Tibial artery (tissue), 4 donors: ENCODE measurements at places on chromosomes 2 and 18.
A peak's percentile ranks its signal among the peaks of the same experiment; 100 is the strongest.

DNA sequence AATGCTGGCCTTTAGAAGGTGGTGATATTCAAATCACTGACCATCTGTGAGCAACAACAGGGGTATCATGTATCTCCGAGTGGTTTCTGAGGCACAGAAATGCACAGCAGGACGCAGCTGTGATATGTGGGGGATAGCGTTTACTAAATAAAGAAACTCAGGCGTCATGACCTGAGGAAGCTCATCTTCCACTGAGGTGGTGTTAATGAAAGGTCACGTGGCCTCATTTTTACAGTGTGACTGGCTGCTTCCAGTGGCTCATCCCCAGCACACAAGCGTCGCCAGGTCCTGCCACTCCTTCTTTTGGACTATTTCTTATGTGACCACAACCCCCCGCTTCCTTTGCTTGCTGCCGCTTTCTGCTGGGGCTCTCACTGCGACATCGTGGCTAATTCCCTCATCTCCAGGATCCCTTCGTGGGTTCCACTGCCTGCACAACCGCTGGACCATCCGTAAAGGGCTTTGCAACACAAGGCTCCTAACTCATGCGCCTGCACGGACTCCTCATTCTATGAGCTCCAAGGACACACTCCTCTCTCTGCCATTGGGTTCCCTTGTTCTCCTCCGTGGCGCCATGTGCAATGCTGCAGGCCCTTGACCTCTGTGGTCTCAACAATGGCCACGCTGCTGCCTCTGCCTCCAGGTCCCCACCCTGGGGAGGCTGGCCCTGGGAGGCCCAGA is 109.3 kb downstream of the MBP start:
- no peak for DNase-seq

- no peak for DNase-seq
Measured at GRCh38 chr2:108346827-108347226, 30.9 kb upstream of the SULT1C4 start.

- no peak for DNase-seq
Measured at GRCh38 chr2:8430628-8431027, 251.2 kb upstream of the ID2 start.

GRCh38 chr2:25316101-25316500 is 25.6 kb downstream of the DNMT3A start:
- peak; percentile 62 for DNase-seq

DNA sequence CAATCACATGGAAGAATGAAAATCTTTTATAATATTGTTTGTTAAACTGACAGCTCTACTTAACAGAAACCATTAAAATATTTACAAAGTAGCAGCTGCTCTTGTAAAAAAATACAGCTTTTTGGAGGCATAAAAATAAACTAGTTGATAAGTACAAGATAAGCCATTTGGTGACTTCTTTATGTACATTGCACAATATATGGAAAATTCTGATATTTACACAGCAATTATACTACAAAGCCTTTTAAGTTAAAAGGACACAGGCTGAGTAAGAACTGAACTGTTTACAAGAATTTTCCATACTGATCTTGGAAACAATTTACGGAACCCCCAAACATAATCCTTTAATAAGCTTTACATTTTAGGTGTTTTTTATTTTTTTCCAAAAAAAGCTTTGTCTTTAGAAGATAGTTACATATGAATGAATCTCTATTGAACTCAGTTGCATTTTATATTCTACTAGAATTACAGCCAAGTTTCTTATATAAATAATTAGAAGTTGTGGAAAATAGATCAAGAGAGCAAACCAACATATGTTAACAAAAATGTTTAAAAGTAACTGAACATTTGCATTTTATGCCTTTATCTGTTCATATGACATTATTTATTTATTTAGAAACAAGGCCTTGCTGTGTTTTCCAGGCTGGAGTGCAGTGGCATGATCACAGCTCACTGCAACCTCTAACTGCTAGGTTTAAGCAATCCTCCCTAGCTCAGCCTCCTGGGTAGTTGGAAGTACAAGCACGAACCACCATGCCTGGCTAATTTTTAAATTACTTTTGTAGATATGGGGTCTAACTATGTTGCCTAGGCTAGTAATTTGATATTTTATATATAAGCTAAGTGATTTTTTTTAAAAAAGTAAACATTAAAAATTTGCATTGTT is 142.5 kb downstream of the OTX1 start:
- no peak for DNase-seq

GRCh38 chr2:75600461-75601011 is 39.8 kb upstream of the EVA1A start:
- no peak for DNase-seq

- no peak for DNase-seq
Measured at GRCh38 chr2:132980304-132980703, 310.3 kb upstream of the LYPD1 start.

DNA sequence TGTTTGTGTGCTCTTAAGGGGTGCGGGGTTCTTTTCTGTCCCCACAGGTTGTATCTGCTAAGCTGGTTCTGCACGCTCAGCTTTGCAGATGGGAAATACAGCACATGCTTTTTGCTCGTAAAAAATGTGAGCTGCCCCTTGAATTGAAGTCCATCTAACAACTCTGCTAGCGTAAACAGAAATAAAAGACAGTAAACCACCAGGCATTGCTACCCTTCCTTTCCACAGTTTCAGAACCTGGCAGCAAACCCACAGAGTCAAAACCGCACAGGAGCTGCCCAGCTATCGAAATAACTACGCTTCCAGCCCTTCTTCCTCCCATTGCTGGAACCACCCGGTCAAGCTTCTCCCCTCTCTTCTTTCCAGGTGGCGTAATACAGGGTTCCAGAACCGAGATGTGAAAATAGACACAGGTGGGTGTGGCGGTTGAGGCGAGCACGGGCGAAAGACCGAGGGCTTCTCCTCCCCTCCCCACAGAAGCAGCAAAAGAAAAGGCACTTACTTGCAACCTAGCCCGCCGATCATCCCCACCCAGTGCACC is 479 bp downstream of the SCN9A start:
- DNase-seq, result no peak

- no peak for DNase-seq
Measured at GRCh38 chr18:12113999-12114646, 20.5 kb downstream of the ANKRD62 start.

DNA sequence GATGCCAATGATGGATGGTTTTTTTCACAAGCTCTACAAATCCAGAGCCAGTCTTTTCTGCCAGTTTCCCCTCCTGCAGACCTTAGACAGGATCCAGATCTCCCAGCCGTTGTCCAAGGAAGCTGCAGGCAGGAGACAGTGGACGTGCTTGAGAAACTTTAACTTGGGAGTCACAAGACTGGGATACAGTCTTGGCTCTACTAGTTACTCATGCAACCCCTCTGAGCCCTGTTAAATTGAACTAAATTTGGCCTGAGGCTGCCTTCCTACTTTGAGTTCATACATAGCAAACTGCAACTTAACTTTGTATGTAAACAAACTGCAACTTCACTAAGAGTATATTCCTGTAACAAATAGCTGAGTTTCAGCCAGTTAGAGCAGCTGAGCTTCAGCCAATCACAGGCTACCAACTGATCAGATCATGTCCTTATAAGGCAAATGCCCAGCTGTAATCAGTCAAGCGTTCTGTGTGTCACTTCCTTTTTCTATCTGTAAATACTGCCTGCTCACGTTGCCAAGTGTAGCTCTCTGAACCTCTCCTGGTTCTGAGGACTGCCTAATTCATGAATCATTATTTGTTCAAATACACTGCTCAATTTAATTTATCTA is 140.9 kb downstream of the CAPN13 start:
- DNase-seq, result no peak

DNA sequence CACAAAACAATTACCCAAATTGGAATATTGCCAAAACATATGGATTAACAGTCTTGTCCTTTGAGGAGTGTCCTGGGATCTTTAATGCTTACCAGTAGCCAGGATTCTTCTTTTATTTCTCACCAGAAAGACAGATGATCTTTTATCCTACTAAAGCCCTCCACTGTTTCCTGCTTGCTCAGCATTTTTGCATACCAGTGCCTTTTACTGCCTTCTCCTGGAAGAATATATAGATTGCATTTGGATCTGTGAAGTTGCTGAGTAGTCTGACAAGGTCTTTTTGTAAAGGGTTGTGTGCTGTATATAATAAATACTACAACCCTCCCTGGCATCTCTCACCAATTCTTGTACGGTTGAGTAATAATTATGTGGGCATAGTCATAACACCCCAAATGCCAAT is 652.2 kb downstream of the LRRTM4 start:
- no peak for DNase-seq

DNA sequence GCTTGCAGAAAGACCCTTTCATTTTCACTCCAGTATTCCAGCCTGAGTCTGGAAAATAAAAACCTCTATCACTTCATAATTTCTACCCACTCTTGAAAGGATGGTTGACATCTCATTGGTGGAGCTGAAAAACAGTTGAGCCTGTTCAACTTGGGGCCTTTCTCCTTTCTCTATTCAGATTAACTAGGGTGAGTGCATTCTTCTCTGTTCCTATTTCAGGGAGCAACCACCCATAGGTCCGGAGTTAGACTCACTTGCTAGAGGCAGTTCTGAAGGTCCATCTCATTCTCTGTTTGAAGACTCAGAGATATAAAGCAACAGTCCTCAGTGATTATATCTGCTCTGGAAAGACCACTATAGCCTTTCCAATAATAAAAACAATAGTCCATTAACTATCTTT is 167.9 kb upstream of the SPOPL start:
- DNase-seq, result no peak

DNA sequence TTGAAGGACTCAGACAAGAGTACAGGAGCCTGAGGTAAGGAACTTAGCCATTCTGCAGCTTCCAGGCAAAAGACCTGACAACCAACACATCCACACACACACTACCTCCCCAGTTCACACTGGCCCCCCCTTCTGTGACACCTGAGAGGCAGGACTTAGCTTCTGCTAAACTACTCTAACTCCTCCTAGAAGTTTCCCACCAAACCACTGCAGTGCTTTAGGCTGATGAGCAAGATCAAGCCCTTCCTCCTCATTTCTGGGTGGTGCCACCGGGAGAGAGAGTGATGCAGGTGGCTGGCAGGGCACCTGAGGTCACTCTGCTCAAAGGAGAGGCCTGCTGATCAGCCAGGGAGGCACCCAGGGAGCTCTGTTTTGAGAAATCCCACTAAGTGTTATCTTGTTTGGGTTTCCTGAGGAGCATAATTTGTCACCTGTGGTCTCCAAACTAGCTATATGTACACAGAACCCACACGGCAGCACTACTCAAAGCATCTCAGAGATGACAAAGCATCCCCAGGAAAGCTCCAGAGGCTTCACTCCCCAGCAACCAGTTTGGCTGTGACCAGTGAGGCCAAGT is 188.4 kb downstream of the MYO5B start:
- DNase-seq, result no peak

DNA sequence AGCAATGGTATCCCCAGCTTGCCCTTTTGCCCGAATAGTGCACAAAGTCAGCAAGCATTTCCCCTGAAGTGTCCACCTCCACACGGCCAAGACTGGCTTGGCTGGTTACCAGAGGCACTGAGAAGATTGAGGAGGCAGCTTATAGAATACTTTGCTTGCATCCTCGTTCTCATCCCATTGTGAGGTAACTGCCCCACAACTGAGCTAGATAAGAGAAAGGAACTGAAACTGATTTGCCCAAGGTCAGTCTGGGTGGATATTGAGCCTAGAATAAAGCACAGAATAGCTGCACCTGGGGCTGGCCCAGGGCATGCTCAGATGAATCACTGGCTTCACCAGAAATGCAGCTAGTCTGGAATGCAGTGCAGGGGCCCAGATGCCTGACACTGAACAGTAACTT is 32.7 kb upstream of the MAP4K3 start:
- DNase-seq, result no peak

- no peak for DNase-seq
Measured at GRCh38 chr2:102492006-102492405, 19.0 kb downstream of the SLC9A4 start.

- no peak for DNase-seq
Measured at GRCh38 chr2:173254659-173255058, 100.0 kb upstream of the CDCA7 start.

DNA sequence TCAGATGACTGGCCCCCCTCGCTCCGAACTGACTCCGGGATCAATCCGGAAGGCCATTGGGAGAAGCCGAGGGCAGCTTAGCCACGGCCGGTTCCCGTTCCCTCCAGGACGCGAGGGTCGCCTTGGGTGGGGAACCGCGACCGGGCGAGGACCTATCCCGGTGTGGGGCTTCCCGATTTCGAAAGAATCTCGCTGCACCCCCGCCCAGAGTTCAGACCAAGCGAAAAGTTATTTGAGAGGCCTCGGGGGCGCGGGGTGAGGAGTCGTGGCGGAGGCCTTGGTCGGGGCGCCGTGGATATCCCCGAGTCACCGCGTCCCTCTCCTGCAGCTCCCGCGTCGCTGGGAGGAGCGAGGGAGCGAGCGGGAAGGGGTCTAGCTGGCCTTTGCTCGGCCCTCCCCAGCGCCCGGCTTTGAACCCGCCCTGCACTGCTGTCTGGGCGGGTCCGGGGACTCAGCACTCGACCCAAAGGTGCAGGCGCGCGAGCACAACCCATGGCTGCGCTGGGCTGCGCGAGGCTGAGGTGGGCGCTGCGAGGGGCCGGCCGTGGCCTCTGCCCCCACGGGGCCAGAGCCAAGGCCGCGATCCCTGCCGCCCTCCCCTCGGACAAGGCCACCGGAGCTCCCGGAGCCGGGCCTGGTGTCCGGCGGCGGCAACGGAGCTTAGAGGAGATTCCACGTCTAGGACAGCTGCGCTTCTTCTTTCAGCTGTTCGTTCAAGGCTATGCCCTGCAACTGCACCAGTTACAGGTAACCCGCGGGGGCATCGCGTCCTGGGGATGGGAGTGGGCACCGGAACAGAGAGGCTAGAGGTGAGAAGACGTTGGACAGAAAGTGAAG is at the start of gene CYP27A1:
Gene CYP27A1 (plus strand): TSS at position 457 of the 837 bp plus-strand sequence. CDS start 36 bp downstream, at position 493.
- peak; percentile 51 for DNase-seq

DNA sequence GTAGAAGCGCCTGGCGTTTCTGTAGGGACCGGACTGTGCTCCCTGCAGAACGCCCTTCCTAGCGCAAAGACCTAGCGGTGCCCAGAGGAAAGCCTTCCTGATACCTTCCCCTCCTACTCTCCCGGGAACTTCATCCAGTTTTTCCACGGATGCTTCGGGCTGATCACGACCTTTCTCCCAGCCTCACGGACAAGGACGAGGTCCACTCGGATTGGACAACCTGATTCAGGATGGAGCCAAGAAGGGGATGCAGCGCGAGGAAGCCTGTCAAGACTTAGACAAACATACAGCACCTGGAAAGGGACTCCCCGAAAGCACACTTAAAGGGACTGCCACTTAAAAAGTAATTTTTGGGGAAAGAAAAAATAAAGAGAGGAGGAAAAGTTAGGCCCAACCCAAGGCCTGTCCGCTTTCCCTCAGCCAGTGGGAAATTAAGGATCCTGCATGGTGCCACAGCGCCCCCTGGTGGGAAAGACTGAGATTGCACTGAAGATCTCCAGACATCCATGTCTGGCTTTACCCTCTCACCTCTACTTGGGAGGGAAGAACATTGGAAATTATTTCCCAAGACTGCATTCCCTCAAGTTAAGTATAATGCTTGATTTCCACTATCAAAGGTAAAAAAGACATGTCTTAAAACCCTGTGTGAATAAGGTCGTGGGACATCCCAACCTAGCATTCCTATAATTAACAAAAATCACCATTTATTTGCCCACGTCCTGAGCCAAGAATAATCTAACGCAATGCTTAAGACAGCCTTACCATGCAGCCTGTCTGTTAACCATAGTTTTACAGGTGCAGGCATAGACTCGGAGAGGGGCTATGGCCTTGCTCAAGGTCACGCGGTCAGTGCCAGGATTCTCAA is 13.4 kb upstream of the COPS8 start:
- DNase-seq, result peak; percentile 84
